ENCODE measurements at places on chromosomes 16 and 17.

- peak; percentile 37 for DNase-seq
These were observed 31.3 kb downstream of the ZCCHC14 start for GRCh38 chr16:87461466-87461991.

- no peak for DNase-seq
These were observed 33.7 kb upstream of the METTL16 start for GRCh38 chr17:2545393-2545792.

- no peak for DNase-seq
These were observed 211.6 kb upstream of the FOXF1 start for GRCh38 chr16:86298758-86299134.

DNA sequence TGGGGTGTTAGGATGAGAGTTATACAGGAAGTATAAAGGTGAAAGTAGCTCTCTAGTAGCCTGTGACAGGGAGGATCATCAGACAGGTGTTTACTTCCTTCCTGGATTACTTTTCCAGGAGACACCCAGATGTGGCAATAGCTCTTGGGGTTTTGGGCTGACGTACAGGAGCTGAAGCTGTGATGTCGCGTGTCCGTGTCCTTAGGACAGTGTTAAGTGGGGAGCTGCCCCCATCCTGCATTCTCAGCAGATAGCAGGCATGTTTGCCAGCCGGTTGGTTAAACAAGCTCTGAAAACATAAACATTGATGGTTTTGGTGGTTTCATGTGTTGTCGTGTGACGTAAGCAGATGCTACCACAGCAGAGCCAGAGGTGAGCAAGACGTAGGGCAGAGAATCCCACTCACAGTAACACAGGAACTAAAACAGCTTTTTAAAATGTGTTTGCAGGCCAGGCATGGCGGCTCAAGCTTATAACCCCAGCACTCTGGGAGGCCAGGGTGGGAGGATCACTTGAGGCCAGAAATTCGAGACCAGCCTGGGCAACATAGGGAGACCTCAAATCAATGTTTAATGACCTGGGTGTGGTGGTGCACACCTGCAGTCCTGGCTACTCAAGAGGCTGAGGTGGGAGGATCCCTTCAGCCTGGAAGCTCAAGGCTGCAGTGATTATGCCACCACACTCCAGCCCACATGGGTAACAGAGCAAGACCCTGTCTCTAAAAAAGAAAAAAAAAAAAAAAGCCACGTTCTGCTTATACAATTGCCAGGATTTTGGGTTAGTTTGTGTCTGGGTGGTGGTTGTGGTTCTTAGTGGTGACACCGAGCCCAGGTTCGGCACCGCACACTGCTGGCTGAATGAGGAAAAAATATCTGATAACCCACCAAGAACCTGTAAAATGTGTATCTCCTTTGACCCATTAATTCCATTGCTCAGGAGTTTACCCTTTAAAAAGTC lies 18.2 kb upstream of the IL17C start:
- DNase-seq = no peak

GRCh38 chr16:5971924-5972323 lies 874.3 kb upstream of the EEF2KMT start:
- no peak for DNase-seq

GRCh38 chr17:68458260-68459036 lies 1.2 kb upstream of the WIPI1 start:
- DNase-seq = no peak

DNA sequence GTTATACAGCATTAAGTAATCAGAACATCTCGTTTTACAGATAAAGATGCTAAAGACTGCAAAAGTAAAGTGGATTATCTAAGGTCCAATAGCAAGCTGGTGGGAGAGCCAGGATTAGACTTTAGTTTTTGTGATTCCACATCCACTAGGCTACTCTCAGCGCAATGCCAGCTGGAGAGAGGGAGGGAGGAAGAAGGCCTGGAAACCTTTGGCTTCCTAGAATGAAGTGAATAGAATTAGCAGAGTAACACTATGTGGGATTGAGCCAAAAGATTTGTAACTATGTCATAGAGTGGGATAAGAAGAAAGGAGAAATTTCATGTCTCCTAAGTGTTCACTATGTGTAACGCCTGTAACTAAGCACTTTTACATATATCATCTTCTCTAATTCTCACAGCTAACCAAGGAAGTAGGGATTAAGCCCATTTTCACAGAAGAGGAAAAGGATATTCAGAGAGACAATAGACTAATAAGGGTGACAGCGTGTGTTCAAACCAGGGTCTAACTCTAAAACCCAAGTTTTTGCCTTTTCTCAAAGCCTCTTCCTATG lies 25.4 kb upstream of the NSRP1 start:
- DNase-seq = no peak

DNA sequence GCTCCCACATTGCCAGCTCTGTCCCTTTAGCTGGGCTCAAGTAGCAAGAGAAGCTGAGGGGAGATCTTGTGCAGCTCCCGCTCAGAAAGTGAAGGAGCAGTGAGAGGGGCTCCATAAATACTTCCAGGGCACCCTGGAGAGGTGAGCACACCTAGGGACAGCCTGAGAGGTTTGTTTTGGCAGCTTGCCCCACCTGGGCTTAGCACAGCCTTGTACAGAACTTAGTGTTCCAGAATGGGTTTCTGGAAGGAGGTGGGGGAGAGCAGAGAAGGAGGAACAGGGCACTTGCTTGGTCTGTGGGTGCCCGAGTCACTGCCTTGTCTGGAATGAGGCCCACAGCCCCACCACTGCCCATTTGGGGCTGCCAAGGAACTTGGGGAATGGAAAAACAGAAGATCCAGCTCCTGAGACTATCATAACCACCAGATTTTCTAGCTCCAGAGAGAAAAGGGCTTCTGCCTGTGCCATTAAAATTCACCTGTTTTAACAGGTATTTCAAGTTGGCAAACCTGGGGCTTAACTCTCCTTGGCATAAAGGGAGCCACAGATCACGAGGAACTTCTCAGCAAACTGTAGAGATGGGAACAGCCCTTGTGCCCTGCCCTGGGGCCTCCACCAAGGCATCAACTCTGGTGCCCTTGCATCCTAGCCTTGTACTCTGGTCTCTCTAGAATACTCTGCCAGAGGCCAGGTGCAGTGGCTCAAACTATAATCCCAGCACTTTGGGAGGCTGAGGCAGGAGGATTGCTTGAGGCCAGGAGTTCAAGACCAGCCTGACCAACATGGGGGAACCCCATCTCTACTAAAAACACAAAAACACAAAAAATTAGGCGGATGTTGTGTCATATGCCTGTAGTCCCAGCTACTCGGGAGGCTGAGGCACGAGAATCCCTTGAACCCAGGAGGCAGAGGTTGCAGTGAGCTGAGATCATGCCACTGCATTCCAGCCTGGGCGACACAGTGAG lies 1.9 kb downstream of the PRR15L start:
- no peak for DNase-seq

- DNase-seq = no peak
These were observed 289.2 kb upstream of the SALL1 start for GRCh38 chr16:51440131-51440889.

DNA sequence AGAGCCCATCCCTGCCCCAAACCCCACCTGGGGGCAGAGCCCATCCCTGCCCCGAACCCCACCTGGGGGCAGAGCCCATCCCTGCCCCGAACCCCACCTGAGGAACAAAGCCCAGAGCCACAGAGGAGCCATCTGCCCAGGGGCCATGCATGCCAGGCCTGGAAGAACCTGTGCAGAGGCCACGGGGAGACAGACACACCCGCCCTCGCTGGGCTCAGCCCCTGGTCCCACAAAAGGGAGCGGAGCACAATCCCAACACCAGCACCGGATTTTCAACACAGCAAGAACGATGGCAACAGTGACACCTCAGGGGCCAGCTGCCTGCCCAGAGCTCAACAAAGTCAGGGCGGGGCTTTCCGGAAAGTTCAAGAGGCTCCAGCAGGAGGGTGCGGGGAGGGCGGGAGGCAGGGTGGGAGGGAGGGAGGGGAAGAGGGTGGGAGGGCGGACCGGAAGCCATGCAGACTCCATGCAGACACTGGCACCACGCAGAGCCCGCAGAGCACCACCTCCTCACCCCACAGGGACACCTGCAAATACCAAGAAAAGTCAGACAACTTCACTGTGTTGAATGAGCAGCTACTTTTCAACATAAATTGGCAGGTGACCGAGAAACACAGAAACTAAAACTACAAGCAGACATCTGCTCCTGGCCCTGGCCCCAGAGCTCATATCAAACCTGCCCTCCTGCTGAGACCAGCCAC lies 27.9 kb upstream of the C16orf95 start:
- DNase-seq = peak; percentile 42

GRCh38 chr17:44831371-44831770 lies 1.3 kb upstream of the GJC1 start:
- DNase-seq = no peak

- DNase-seq = no peak
These were observed 188.5 kb upstream of the IRX3 start for GRCh38 chr16:54475019-54475601.

DNA sequence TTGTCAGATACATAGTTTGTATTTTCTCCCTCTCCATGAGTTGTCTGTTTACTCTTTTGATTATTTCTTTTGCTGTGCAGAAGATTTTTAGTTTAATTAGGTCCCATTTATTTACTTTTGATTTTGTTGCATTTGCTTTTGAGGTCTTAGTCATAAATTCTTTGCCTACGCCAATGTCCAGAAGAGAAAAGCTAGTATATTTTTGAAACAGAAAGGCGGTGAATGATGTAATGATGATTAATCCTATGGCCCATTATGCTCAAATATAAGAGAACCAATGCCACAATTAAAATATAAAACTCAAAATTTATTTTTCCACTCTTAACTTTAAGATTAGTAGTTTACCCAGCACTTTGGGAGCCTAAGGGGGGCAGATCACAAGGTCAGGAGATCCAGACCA lies 59.8 kb upstream of the SMIM36 start:
- no peak for DNase-seq

DNA sequence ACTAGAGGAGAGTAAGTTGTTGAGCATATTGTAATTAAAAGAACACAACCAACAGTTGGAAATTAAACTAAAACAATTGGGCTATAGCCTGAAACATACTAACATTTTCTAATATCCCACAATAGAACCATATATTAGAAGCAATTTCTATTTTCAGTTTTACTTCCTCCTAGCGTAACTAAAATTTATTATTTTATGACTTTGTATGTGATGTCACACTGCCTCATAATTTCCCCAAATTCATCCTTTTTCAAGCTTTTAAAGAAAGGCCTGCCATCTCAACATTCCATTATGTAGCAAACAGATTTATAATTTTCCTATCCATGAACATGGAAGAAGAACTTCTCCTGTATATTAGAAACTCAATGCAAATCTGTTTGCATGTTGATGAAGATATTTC lies 110.2 kb downstream of the HS3ST3A1 start:
- no peak for DNase-seq

GRCh38 chr16:800834-801511 lies 439 bp upstream of the GNG13 start:
- no peak for DNase-seq

Measured in uterus (tissue), 4 donors.